ENCODE measurements at places on chromosomes 1 and 21.

GRCh38 chr1:54324251-54325140 is 81.7 kb downstream of the SSBP3 start:
- no peak for DNase-seq

DNA sequence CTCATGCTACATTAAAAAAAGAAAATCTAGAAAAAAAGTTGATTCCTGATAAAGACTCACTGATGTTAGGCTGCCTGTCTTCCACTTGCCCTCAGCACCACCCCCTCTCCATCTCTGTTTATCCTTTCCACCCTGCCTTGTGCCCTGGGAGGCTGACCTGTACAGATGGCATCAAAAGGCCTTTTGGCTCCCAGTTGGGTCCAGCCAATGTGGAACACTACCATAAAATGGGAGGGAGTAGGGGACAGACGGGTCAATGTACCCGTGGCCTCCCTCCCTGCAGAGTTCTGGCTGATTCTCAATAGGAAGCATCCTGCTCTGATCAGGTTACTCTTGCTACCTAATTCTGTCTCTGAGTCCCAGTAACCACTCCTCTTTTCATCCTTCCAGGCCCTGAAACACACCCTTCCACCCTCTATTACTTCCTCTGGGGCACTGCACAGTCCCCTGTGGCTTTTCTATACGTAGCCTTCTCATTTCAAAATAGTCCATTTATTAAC is 300.0 kb downstream of the HHIPL2 start:
- DNase-seq, result no peak

GRCh38 chr21:37765221-37765900 is 150.9 kb downstream of the KCNJ6 start:
- DNase-seq, result no peak

GRCh38 chr1:160776178-160776577 is 19.8 kb upstream of the LY9 start:
- no peak for DNase-seq

- no peak for DNase-seq
Measured at GRCh38 chr21:38756746-38757145, 49.0 kb upstream of the ETS2 start.

All from SHP77 (cell line).